GM12864 (cell line): ENCODE measurements at places on chromosomes 1 and 21.
A peak's percentile ranks its signal among the peaks of the same experiment; 100 is the strongest.

GRCh38 chr1:101310506-101310905, 73.7 kb downstream of the S1PR1 start:
- no peak for DNase-seq

- DNase-seq: no peak
Measured at GRCh38 chr1:181405584-181405983, 77.7 kb upstream of the CACNA1E start.

- DNase-seq: no peak
Measured at GRCh38 chr1:10019561-10019960, 13.2 kb upstream of the UBE4B start.

DNA sequence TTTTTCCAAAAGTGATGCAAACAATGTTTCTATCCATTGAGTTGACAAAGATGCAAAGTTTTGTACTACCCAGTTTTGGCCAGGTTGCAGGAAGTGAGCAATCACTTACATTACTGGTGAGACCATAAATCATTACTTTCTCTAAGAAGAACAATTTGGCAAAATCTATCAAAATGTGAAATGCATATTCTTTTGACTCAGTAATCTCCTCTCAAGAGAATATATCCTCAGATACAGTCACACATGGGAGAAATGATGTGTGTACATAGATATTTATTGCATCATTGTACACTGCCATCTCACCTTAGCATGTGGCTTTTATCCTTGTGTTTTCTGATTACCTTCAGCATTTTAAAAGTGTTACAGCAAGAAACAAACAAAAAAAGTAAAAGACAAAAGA, 52.4 kb upstream of the FMO3 start:
- DNase-seq: no peak

DNA sequence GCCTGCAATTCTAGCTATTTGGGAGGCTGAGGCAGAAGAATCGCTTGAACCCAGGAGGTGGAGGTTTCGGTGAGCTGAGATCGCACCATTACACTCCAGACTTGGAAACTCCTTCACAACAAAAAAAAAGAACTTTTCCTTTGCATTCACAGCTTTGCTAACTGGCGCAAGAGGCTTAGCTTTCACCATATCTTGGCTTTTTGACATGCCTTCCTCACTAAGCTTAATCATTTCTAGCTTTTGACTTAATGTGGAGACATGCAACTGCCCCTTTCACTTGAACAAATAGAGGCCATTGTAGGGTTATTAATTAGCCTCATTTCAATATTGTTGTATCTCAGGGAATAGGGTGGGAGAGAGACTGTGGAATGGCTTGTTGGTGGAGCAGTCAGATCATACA, 8.7 kb downstream of the KPNA6 start:
- no peak for DNase-seq

- no peak for DNase-seq
Measured at GRCh38 chr1:1911350-1912041, 3.6 kb upstream of the CALML6 start.

GRCh38 chr1:18637511-18637960, 6.9 kb downstream of the PAX7 start:
- DNase-seq: no peak

- DNase-seq: no peak
Measured at GRCh38 chr1:177959811-177960515, 9.9 kb downstream of the SEC16B start.

DNA sequence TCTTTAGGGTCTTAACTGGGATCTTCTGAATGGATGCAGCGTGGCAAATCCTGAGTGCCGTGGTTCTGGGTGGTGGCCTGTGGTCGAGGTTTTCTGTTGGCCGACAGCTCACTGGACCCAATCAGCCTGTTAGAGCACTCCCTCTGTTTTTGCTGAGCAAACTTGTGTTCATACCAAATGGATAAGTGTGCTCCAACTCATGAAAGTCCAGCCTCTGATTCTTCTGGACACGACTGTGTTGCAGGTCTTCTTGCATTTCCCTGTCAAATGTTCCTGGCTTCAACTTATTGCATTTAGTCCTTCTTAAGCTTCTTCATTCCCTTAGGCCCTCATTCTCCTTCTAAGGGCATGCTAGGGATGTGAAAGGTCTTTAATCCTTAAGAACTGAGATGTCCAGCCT, 63.7 kb downstream of the AJAP1 start:
- no peak for DNase-seq

GRCh38 chr1:46444466-46444865, 45.2 kb upstream of the DMBX1 start:
- no peak for DNase-seq

DNA sequence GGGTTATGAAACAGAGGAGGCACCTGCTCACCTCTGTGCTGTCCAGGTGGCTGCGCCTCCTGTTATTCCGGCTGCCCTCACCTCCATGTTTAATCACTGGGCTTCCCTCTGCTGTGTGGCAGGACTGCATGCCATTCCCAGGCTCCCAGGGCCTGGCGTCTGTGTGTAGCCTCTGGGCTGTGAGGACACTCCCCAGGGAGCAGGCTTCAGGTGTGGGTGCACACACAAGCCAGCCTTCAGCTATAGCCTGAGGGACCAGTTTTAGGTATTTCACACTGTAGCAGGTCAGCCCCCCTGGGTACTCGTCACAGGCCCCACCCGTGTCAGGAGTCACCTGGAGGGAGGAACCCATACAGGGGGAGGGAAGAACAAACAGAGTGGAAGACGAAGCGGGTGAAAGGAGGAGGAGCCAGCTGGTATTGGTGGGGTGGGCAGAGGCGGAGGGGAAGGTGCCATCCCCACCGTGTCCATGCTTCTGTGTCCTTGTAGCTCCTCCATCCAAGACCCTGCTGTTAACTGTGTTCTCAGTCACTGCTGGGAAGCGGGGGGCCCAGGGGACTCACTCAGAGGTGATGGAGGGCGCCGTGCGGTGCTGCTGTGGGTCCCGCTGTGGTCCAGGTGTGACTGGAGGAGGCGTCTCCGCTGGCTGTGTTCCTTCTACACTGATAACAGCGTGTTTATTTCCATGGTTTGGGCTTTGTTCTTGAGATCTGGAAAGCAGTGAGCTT, 158.6 kb downstream of the PGBD5 start:
- DNase-seq: no peak

- DNase-seq: no peak
Measured at GRCh38 chr1:81585371-81585770, 215.4 kb upstream of the ADGRL2 start.

DNA sequence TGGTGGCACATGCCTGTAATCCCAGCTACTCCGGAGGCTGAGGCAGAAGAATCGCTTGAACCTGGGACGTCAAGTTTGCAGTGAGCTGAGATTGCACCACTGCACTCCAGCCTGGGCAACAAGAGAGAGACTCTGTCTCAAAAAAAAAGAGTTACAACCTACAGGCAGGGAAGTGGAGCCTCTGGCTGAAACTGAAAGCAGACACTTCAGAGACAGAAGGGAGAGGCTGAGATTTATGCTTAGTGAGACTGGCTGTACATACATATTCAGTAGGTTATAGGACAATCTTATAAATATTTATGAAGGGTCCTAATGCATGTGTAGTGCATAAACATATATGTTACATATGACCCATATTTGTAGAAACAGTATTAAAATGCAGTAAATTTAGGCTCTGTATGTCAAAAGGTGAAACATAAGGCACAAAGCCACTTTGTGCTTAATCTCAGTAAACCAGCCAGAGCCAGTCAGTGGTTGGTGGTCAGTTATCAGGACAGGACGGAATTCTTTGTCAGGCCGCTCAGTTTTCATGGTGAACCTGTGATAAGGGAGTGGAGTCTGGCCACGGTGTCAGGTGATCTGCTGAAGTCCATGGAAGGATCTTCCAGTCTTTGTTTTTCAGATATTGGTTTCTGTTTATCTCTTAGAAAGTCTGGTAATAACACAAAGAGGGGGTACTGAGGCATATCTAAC, 13.7 kb downstream of the RHEX start:
- DNase-seq: peak; percentile 53

- no peak for DNase-seq
Measured at GRCh38 chr1:218425647-218426342, 80.7 kb downstream of the TGFB2 start.

- no peak for DNase-seq
Measured at GRCh38 chr1:77316966-77317365, 35.1 kb downstream of the AK5 start.

DNA sequence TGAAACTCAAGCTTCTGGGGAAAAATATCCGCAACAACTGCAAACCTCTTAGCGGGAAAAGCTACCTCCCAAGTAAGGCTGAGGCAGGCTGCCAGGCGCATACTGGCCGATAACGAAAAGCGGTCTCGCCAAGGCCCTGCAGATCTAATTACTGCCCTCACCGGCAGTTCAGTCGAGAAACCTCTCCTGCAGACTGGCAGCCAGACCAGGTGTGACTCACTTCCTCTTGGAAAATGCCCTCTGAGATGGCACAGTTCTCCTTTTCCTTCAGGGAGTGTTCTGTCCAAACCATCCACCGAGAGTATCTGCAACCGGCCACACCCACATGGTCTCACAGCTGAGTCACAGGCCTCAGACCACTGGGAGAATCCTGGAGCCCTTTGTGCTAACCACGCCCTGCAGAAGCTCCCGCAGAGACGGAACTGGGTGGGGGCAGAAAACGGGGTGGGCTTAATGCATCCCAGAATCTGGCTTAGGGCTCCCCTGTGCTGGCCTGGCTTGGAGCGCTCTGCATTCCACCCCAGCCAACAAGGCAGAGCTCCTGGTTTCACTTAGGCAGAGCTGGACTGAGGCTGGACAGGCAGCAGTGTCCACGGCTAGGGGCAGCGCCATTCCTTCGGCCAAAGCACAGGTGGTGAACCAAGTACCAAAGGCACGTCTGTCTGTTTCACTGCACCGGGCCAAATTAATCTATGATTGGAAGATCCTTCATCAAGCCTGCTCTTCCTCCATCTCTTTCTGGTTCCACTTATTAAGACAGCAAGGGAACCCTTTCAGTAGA, 1.2 kb downstream of the S100A10 start:
- no peak for DNase-seq

GRCh38 chr1:31531177-31531999, 44.9 kb upstream of the TINAGL1 start:
- DNase-seq: no peak

DNA sequence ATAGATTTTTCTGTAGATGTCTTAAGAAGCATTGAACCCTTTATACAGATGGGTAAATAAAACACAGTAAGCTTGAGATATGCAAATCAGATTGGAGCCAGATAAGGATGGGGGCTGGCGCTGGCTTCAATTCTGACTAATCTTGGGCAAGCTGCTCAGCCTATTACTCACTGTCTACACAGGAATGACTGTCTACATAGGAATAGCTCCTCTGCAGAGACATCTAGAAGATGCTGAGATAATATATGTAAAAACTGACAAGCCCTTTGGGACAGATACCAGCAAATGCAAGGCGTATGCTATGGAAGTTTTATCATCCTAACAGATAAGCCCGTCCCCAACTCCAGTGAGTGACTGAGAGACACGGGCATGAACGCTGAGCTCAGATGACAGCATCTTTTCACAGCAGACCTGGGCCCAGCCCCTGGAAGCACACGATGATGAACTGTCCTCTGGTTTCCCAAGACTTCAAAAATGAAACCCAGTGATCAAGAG, 1.7 kb downstream of the CLDN14 start:
- DNase-seq: no peak

DNA sequence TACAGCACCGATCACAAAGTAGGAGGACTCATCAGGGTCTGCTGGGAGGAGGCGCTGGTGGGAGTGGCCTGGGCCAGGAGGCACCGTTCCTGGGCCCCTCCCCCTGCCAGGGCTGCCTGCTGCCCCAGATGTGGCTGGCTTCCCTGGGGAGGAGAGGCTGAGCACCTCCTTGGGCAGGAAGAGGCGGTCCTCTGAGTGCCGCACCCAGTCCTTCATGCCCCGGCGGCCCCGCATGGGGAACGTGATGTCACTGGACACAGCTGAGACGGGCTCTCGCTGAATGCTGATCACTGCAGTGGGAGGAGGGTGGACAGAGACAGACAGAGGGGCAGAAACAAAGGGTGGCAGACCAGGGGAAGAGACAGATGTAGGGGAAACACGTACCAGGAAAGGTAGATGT, 24.8 kb downstream of the ADGRB2 start:
- DNase-seq: no peak

DNA sequence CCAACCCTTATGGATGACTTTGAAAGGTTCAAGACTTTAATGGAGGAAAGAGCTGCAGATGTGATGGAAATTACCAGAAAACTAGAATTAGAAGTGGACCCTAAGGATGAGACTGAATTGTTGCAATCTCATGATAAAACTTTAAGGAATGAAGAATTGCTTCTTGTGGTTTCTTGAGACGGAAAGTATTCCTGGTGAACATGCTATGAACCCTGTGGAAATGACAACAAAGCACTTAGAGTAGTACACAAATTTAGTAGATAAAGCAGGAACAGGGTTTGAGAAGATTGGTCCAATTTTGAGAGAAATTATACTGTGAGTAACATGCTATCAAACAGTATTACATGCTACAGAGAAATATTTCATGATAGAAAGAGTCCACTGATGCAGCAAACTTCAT, 215.4 kb downstream of the OMA1 start:
- DNase-seq: no peak

DNA sequence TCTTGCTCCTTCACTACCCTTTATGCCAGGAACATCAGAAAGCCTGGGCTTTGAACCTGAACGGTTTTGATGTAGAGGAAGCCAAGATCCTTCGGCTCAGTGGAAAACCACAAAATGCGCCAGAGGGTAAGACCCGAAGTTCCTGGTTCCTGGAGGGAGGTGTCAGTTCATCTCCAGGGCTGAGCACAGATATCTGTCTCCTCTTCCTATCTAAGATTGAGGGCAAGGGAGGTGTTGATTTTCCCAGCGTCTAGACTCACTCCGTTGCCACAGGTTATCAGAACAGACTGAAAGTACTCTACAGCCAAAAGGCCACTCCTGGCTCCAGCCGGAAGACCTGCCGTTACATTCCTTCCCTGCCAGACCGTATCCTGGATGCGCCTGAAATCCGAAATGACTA, 915 bp downstream of the CDC20 start:
- no peak for DNase-seq

GRCh38 chr1:235782601-235783000, 84.1 kb downstream of the LYST start:
- DNase-seq: no peak

DNA sequence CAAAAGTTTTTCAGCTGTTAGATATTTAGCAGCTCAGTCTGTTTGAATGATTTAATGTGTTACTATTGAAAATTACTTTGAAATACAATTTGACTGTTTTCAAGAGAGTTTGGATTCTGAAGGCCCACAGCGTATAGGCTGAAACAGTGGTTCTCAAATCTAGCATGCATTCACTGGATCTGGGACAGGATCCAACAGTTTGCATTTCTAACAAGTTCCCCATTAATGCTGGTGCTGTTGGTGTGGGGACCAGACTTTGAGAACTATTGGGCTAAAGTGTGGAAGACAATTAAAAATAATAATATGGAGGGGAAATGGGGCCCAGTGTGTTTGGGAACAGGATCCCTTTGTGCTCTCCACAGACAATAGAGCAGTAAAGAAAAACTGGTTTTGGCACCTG, 31.9 kb downstream of the ITSN1 start:
- DNase-seq: no peak
